ENCODE measurements at places on chromosomes 6 and 20.

DNA sequence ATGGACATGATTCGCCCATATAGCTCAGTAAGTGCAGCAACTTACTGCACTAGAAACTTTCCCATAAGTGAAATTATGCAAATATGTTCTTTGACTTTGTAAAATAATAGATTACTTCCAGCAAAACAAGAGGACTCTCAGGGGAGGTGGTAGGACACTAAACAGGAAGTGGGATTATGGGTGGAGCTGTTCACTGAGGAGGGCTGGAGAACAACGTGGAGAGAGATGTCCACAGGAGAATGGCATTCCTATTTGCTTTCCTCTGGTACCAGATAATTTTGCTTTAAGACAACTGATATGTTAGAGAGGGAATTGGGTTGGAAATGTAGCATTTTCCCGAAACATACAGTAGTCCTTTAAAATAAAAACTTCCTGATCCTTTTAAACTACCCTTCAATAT is 3.7 kb downstream of the TPD52L1 start:
- DNase-seq, result no peak

- peak; percentile 20 for DNase-seq
Observed at GRCh38 chr20:63183422-63184146, 32.3 kb downstream of the YTHDF1 start.

GRCh38 chr20:7113577-7114466 is 346.3 kb downstream of the BMP2 start:
- DNase-seq, result peak; percentile 64

DNA sequence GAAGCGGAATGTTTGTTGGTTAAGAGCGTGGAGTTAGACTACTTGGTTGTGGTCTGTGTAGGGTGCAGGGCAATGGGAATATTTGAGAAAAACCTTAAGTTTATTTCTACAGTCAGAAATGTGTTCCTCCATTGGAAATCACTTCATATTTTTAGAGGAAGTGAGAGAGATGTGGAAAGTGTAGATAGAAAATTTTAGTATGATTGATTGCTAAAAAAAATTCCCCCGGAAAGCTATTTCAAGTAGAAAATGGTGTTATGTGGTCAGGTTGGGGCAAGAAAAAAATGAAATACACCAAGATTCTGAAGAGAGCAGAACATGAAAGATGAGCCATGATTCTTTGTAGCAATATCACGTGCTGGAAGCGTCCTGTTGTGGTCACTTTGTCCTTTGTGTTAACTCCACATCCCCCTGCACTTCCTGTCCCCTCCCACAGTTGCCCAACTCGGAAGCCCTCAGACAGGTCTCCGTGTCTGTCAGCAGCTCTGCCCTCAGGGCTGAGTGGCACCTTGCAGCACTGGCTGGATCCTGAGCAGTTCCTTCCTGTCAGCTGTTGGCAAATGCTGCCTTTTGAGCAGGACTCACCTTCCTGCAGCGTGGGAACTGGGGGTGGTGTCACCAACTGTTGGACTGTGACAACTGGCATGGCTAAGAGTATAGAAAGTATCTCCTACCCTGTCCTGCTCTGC is 137.5 kb upstream of the SLC24A3 start:
- DNase-seq, result no peak

- no peak for DNase-seq
Observed at GRCh38 chr6:5565971-5566370, 304.7 kb downstream of the FARS2 start.
